ENCODE measurements at places on chromosomes 5 and 9. TPM values are rescaled to one million over a fixed set of nuclear protein-coding genes. Genes with fewer than 3 reads are reported as not detected.

Gene HMMR
- 0.37 TPM for total RNA-seq

Gene PLEKHG4B
- not detected for total RNA-seq

Gene PCDHGA3
- total RNA-seq, result not detected

DNA sequence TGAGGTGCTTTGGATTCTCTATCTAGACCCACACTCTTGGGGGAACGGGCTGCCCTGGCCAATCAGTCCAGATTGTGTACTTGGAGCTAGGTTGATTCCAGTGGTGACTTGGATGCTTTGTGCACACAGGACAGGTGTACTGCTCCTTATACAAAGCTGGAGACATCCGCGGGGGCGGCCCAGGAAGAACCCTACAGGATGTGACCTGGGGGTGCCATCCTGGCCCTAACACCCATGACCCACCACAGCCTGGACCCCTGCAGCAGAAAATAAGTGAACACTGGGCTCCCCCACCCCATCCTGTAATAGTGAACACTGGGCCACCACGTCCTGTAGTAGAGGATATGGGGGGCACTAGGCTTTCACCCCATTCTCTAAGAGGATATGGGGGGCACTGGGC lies 12.1 kb upstream of the PLEKHG4B start:
- DNase-seq, result no peak

- DNase-seq, result no peak
Measured at GRCh38 chr9:136847826-136848392, 1.3 kb upstream of the PHPT1 start.

DNA sequence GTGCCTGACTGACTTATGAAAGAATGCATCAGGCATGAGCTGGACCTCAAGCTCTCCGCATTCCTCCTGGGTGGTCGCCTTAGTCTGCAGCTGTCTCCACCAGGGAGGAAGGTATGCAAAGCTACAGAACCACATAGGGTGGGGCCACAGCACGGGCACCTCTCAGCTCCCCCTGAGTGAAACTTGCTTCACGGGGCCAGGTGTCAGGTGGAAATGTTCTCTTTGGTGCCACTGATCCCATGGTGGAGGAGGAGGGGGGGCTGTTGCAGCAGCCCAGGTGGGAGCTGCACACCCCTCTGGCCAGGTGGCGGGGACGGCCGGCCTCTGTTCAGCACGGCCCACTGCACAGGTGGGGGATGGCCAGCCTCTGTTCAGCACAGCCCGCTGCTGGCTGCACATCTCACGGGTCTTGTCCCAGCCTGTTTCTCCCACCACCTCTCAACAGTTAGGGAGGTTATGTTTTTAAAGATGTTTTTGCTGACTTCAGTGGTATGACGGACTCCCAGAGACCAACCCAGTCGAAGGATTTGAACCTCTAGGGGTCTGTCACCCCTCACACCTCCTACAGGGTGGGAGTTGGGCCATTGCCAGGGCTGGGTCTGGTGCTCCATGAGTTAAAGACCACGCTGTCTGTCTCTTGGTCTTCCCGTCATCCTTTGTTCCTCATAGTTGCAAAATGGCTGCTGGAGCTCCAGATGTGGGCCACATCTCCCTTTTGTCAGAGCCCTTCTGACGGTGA lies 34.3 kb downstream of the MRPL36 start:
- no peak for DNase-seq

DNA sequence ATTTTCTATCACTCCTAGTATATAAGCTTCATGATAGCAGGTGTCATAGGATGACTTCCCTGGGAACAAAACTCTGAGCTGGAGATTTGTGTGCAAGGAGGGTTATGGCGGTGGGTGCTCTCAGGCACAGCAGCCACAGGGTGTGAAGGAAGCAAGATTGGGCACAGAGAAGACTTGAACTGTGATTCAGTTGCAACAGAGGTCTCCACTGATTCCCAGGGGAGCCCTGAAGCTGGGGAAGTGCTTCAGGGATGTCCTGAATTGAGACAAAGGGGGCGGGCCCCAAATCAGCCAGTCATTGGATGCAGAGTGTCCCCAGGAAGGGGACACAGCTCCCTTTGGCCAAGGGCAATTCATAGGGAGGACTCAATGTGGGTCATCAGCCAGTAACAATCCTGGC lies 44.4 kb upstream of the ANKRD55 start:
- no peak for DNase-seq

Measured in naive thymus-derived CD4-positive, alpha-beta T cell (primary cell).